Effector memory CD8-positive, alpha-beta T cell (primary cell): ENCODE measurements at places on chromosomes 3 and 15.

GRCh38 chr3:49017971-49018706, at the start of gene DALRD3:
TSS of gene DALRD3 (minus strand) at chr3:49018580. CDS start at chr3:49018564, 16 bp downstream.
- DNase-seq: peak; percentile 54

GRCh38 chr15:54518156-54518882, 540.1 kb downstream of the UNC13C start:
- no peak for DNase-seq

- DNase-seq: no peak
Observed at GRCh38 chr15:85676342-85677098, 118.2 kb downstream of the KLHL25 start.

DNA sequence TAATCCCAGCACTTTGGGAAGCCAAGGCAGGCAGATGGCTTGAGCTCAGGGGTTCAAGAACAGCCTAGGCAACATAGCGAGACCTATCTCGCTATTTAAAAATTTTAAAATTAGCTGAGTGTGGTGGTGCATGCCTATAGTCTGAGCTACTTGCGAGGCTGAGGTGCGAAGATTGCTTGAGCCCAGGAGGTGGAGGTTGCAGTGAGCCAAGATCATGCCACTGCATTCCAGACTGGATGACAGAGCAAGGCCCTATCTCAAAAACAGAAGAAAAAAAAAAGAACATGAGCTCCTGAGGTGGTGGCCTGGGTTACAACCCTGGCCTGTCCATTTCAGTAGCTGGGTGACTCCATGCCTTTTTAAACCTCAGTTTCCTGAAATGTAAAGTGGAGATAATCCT, 7.2 kb downstream of the DNASE1L3 start:
- no peak for DNase-seq

DNA sequence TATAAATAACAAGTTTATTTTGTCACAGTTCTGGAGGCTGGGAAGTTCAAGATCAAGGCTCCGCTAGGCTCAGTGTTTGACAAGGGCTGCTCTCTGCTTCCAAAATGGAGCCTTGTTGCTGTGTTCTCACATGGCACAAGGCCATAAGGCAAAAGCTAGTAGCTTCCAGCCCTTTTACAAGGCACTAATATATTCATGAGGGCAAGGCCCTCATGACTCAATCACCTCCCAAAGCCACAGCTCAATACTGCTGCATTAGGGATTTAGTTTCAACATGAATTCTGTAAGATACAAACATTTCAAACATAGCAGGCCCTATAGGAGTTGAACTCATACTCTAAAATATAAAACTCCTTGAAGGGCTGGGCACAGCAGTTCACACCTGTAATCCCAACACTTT, 30.2 kb downstream of the ZBTB11 start:
- no peak for DNase-seq

DNA sequence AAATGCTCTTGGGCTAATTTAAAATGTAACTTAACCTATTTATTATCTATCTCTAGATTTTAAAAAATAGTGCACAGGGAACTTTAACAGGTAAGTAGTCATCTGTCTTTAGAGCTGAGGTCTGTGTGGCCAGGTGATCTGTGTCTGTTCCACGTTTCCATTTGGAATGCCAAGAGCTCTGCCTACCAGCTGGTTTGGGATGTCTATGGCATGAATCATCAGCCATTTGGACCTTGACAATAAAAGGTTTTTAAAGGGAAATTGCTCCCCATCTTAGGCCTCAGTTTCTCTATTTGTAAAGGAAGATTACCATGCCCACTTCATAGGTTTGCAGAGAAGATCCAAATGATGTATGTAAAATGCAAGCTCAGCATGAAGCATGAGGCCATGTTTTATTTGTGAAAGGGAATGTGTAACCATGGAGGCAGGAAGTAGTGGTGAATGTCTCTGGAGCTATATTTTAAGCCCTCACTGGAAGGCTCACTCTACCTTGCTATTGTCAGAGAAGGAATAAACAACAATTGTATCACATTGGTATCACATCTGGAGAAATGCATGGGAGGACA, 548.1 kb upstream of the LMCD1 start:
- no peak for DNase-seq

DNA sequence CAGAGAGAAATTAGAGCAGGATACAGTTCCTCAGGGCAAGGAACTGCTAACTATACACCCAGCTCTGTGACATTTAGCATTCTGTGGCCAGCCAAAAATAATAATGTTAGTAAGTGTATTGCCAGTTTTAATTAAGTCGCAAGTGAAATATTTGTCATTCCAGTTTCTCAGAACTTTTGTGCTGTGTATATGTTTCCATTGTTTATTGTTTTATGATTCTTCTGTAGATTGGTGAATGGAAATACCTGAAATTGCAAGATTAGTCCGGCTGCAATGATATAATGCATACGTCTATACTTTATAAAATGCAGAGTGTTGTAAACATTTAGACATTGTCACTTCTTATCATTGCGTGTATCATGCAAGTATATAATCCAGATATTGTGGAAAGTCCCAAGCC, 351.3 kb upstream of the GRM7 start:
- DNase-seq: no peak

DNA sequence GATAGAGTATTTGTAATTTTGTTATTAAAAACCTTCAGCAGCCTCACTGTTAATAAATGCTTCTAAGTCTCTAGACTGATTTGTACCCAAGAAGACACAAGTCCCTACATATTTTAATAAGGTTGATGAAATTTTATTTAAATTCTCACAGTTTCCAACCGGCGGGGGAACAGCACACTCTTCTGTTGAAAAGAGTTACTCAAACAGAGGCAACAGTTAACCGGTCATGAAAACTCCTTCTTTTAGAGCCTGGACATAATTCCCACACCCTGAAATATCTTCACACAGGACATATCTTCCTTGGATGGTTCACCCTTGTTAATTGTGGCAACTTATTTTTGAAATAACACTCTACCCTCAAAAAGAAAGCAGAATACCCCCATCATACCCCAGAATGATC, 278.8 kb downstream of the FOXP1 start:
- DNase-seq: no peak

DNA sequence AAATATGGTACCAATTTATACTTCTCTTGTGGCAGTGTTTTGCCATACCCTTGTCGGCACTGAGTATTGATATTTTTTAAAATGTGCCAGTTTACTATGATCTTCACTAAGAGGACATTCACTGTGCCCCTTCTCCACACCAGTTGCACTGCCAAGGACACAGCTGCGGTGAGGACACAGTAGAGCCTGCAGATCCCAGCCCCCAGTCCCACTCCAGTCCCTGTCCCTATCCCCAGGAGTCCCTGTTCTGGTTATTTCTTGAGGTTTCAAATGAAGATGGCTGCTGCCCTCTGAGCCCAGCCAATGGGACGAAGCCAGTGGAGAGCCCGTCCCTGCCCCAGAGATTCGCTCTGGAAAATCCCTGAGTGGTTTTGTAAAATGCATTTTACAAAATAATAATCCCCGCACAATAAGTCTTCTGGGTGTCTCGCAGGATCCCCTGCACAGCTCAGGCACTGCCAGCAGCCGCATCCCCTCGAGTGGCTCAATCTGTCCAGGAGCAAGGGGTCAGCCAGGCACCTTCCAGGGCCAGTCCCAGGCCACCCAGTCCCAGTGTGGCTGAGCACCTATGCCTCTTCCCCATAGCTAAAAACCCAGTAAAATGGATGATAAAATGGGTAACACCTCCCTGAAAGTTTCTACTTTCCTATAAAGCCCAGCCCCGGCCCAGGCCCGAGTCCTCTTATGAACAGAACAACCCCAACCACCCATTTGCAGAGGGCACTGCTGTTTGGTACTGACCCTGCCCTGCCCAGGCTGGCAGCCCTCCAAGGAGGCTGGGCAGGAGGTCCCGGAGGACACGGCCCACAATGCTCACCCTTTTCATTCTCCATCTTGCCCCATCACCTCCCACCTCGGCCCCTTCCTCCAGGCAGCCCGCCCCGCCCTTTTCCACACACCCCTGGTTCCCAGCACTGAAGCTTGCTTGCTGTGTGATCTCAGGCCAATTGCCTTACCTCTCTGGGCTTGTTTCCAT, 91.1 kb downstream of the VGLL4 start:
- DNase-seq: no peak

GRCh38 chr3:181564222-181564621, 147.5 kb upstream of the SOX2 start:
- no peak for DNase-seq

GRCh38 chr3:122055215-122055614, at the start of gene CD86:
TSS of gene CD86 (plus strand) at chr3:122055362. CDS start at chr3:122055490, 128 bp downstream.
- DNase-seq: no peak

DNA sequence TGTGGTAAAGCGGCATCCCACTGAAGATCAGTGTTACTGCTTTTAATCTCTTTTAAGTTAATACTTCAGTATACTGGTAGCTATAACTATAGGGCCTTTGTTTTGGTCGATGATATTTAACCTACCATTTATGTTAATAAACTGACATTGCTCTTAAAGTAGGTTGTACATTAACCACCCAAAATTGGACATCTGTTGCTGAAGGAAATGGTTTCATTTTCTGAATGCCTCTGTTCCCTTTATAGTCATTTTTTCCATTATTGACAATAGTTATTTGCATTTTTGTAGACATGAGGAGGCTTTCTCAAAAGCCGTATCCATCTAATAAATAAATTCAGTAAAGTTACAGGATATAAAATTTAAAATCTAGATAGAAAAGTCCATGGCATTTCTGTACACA, 252.4 kb upstream of the UBE2E1 start:
- DNase-seq: no peak

GRCh38 chr3:43223670-43224364, 62.5 kb upstream of the SNRK start:
- DNase-seq: no peak

GRCh38 chr3:189903562-189904250, 217.0 kb downstream of the P3H2 start:
- DNase-seq: no peak

GRCh38 chr3:132354916-132355702, 37.9 kb downstream of the ACP3 start:
- no peak for DNase-seq

DNA sequence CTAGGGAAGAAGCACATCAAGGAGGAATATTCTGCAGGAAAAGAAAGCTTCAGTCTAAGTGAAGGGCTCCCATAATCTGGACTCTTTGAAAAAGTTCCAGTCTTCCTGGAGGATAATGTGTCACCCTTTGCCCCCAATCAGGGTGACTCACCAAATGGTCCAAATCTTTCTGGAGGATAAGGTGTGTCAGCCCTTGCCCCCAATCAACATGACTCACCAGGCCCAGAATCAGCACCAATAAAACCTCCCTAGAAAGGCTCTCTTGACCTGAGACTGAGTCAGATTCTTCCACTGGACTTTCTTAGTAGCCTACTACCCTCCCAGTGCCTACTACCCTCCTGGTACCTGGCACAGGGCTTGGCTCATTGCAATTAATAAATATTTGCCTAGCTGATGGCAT, 9.5 kb upstream of the ARL14 start:
- no peak for DNase-seq

- no peak for DNase-seq
Observed at GRCh38 chr15:67510597-67511190, 10.2 kb upstream of the C15orf61 start.

DNA sequence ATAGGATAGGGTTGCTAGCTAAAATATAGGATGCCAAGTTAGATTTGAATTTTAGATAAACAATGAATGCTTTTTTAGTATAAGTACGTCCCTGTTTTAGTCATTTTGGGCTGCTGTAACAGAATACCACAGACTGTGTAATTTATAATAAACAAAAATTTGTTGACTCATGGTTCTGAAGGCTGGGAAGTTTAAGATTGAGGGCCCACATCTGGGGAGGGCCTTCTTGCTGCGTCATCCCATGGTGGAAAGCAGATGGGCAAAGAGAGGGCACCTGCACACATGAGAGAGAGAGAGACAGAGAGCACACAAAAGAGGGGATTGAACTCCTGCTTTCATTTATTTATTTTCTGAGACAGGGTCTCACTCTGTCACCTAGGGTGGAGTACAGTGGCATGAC, 246.5 kb downstream of the EPHB1 start:
- DNase-seq: no peak

- DNase-seq: no peak
Observed at GRCh38 chr3:74832925-74833324, 218.5 kb upstream of the CNTN3 start.

DNA sequence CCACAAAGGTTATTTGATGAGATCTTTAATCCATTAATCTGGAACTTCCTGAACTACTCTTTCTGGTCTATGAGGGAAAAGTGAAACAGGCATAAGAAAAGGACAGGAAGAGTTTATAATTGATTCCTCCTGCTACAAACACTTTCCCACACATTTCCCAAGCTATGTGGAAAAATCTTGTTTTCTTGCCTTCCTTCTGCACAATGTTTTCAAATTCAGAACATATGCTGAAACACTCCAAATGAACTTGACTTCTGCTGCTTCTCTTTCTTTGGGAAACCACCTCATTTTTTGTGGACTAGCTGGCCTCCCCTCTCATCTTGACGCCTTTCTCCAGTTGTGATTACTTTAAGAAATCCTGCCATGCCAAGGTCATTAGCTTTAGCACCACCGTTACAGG, 100.7 kb upstream of the PTPRG start:
- no peak for DNase-seq

GRCh38 chr3:42608581-42608980, 8.1 kb downstream of the NKTR start:
- no peak for DNase-seq

GRCh38 chr3:112904786-112905185, 58.1 kb upstream of the CD200R1L start:
- no peak for DNase-seq

- DNase-seq: no peak
Observed at GRCh38 chr3:2205692-2206091, 107.0 kb downstream of the CNTN4 start.

DNA sequence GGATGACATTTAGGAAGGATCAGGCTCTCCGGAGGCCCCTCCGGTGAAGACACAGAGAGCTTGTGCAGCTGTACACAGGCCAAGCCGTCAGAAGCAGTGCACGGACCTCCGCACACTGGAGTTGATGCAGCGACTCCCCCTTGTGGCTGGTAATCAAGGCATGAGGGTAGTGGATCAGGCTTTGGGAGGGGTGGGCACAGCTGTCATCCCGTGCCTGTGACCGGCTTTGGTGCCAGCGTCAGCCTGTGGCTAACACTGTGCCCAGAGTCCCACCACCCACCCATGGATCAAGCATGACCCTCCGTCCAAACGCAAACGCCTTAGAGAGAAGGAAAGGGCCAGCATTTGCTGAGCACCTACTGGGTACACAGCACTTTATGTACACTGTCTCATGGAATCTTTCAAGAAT, 8.2 kb upstream of the GRIP2 start:
- no peak for DNase-seq

- DNase-seq: no peak
Observed at GRCh38 chr3:194879991-194880939, 194.6 kb downstream of the FAM43A start.

DNA sequence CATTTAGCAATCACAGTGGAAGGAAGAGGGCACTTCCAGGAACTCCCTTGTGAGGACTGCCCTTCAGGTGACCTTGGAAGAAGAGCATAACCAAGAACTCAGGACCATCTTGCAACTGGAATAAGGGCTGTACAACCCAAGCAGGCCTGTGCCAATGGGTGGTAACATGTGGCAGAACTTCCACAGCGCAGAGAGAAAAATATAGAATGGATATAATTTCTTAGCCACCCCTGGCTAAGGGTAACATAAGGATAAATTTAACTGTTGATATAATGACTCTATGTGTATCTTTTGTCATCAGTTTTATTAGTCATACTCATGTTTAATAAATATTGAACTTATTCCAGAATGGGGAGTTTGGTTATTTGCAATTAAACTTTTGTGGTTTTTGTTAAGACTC, 13.4 kb upstream of the MFSD1 start:
- DNase-seq: no peak
